Amniotic epithelial cell (primary cell): ENCODE measurements at places on chromosomes 5 and 9.

DNA sequence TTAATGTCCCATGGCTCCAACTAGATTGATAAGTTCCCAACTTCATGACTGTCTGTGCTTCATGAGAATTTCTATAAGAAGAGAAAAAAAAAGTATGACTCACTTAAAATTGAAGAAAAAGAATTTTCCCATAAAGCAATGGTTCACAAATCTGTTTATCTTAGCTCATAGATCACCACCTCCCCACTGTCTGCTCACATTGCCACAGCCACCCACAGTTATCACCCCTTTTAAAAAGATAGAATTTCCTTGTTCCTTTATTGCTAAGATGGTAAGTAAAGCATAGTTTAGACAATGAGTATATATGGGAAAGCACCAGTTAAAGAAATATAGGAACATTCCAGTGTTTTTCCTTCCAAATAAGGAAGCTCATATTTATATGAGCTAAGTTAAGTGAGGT is 67.1 kb downstream of the ALDH7A1 start:
- DNase-seq = peak; percentile 82

GRCh38 chr5:127299678-127300077 is 9.1 kb downstream of the MEGF10 start:
- DNase-seq = no peak

- DNase-seq = no peak
Measured at GRCh38 chr5:91381239-91381773, 1.8 kb downstream of the ARRDC3 start.

- no peak for DNase-seq
Measured at GRCh38 chr9:131394464-131395156, 724 bp downstream of the PRRC2B start.

- DNase-seq = no peak
Measured at GRCh38 chr9:70003901-70004714, 39.5 kb upstream of the MAMDC2 start.
